Peyer's patch (tissue), 4 donors: ENCODE measurements at places on chromosomes 7 and 10. TPM values are rescaled to one million over a fixed set of nuclear protein-coding genes. Genes with fewer than 3 reads are reported as not detected.

The ARL4A gene
- total RNA-seq = 35.5 TPM

The LOXL4 gene
- 0.85 TPM for total RNA-seq

The NCF1 gene
- total RNA-seq = 1.8 TPM

The ACTL6B gene
- total RNA-seq = not detected

The SLC26A4 gene
- total RNA-seq = 0.27 TPM

The FBXL13 gene
- total RNA-seq = 0.35 TPM

The ZNF727 gene
- total RNA-seq = 0.54 TPM

The SEMA3E gene
- 1.8 TPM for total RNA-seq

The MOGAT3 gene
- 91.4 TPM for total RNA-seq

The MALRD1 gene
- total RNA-seq = 256 TPM

The CTAGE4 gene
- total RNA-seq = 20.0 TPM

The SMNDC1 gene
- 10.5 TPM for total RNA-seq

The ANXA8 gene
- total RNA-seq = not detected

The DBF4 gene
- total RNA-seq = 33.8 TPM

The ANKRD2 gene
- not detected for total RNA-seq

The CAMK2B gene
- 1.7 TPM for total RNA-seq

The SRPK2 gene
- 34.2 TPM for total RNA-seq

The GRID2IP gene
- total RNA-seq = 0.95 TPM

The TUBB8 gene
- total RNA-seq = not detected

The CLEC2L gene
- not detected for total RNA-seq

The CALML3 gene
- total RNA-seq = not detected

The KCP gene
- 14.1 TPM for total RNA-seq

The SPACDR gene
- not detected for total RNA-seq

The PON1 gene
- total RNA-seq = not detected

The LEP gene
- total RNA-seq = not detected

The MBL2 gene
- total RNA-seq = not detected

The MET gene
- 15.6 TPM for total RNA-seq
